ENCODE measurements at places on chromosomes 13 and 19.

- no peak for DNase-seq
Measured at GRCh38 chr19:45653634-45654033, 14.4 kb upstream of the GIPR start.

DNA sequence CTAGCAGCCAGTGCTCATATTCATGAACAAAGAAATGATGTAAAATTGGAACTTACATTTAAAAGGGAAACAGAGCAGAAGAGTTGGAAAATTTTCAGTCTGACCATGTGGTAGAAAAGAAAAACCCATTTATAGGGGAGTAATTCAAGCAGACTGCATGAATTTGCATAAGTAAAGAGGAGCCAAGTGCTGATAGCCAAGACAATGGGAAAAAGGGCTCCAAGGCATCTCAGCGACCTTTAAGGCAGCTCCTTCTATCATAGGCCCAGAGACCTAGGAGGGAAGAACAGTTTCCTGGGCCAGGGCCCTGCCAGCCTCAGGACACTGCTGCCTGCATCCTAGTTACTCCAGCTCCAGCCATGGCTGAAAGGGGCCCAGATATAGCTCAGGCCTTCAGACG lies 7.5 kb downstream of the DNAJC3 start:
- no peak for DNase-seq

DNA sequence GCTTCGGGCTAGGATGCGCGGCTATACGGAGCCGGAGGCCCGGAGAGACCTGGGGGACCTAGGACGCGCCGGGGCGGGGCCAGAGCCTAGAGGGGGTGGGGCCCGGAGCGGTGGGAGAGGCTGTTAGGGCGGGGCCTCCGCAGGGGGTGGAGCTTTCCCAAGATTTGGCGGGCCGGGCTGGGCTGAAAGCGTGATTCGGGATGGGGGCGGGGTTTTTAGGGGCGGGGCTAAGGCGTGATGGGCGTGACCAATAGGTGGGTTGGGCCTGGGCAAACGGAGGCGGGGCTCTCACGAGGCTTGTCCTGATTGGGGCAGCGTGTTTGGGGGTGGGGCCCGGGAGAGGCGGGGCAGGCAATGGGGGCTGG lies 439 bp downstream of the RAB11B start:
- peak; percentile 96 for DNase-seq

GRCh38 chr13:46756977-46757376 lies 40.0 kb downstream of the ESD start:
- DNase-seq, result no peak

DNA sequence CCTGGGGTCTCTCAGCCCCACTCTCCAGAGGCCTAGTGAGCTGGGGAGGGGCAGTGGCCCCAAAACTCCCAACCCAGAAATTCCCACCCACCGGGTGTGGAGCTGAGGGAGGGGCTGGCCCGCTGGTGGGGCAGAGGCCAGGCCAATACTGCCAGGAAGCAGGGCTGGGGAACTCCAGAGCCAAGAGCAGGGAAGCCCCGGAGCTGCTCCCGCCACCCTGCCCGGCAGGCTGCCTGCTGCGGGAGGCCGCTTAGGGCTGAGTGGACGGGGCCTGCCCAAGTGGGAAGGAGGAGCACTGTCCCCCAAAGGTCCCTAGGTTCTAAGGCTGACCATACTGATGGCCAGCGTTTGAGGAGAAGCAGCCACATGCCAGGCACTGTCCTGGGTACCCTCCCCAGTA lies 13.0 kb upstream of the RELB start:
- DNase-seq, result no peak

GRCh38 chr19:31346184-31347059 lies 2.8 kb downstream of the TSHZ3 start:
- DNase-seq, result no peak

- no peak for DNase-seq
Measured at GRCh38 chr19:5387472-5387871, 46.9 kb upstream of the PTPRS start.

- no peak for DNase-seq
Measured at GRCh38 chr13:22311734-22312404, 641.0 kb downstream of the FGF9 start.

DNA sequence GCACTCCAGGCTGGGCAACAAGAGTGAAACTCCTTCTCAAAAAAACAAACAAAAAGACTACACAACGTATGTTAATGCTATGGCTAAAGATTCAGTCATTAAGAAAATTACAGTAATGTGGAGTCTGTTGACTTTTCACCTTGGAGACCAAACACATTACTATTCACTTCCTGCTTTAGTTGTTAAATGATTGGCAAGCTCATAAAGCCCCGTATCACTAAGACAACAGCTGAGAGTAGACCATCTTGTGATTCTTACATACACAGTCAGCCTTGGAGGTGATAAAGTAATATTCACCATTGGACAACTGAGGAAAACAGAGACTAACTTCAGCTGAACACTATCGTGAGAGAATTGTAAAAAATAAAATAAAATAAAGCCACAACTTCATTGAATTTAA lies 86.5 kb downstream of the KCTD12 start:
- no peak for DNase-seq

DNA sequence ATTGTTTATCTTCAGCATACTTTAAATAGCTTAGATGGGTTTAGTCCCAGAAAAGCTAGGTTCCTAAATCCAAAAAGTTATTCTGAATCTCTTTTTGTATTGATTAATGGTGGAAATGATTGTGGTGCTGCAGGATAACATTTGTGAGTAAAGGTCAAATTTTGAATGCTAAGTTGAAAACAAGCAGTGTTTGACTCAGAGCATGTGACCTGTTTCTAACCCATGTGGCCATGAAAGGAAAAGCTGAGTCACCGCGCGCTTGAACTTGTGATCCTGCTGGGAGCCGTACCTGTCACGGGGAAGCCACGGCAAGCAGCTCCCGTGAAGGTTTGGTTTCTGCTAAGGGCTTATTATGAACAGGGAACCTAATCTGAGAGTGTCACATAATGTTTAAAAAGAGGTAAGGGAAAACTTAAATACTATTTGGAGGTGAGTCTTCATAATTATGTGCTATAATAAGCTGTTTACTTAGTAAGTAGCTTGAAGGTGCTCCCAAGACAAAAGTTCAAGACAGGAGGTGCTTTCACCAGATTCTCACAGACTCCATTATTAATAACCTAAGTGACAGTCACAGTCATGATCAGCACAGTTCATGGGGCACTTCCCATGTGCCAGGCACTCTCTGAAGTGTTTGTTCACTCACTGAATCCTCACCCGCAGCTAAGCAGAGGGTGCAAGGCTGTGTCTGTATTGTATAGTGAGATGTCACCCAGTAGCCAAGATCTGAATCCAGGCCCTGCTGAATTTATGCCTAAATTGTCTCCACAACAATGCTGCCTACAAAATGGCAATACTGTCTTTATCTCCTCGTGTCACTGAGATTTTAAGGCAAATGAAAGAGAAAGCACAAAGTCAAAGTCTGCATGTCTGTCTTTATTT lies 286.5 kb downstream of the MYO16 start:
- DNase-seq, result peak; percentile 96

DNA sequence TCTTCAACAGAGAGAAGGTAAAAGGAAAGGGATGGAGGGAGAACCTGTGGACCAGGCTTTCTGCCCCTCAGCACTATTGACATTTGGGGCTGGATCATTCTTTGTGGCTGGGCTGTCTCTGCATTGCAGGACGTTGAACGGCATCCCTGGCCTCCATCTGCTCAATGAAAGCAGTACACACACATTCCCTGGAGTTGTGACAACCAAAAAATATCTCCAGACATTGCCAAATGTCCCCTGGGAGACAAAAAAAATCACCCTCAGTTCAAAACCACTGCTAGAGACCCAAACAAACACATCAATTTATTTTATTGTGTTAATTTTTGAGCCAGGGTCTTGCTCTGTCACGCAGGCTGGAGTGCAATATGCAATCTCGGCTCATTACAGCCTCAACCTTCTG lies 43.3 kb downstream of the INSR start:
- DNase-seq, result no peak

DNA sequence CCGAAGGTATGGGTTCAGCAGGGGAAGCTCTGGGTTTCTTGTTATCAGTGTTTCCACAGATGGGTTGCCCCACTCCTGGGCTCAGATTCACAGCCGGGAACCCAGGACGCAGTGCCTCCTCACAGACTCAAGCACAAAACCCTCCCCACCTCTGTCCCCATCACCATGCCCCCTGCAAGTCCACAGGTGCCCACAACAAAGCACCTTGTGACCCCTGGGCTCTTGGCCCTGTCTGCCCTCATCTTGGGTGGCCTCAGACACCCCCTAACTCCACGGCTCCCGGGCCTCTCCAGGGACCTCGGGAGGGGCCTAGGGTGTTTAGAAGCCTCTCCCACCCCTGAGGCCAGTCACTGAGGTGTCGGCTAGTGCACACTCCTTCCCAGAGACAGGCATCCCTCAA lies 231.7 kb downstream of the TUBA3C start:
- DNase-seq, result no peak

DNA sequence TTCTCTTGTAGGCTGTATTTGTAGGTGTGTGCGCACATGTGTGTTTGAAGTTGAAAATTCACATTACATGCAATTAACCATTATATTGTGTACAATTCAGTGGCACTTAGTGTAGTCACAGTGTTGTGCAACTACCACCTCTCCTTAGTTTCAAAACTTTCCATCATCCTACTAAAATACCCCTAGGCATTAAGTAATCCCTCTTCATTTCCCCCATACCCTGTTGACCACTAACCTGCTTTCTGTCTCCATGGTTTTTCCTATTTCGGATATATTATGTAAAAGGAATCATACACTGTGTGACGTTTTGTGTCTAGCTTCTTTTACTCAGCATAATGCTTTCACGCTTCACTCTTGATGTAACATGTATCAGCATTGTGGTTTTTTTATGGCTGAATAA lies 16.1 kb downstream of the LSM14A start:
- no peak for DNase-seq

GRCh38 chr13:114296448-114296847 lies 15.0 kb downstream of the UPF3A start:
- no peak for DNase-seq

GRCh38 chr19:14432791-14433553 lies at the start of gene PKN1:
PKN1 (plus strand) TSS chr19:14433306; CDS start chr19:14433522, 216 bp downstream.
- peak; percentile 64 for DNase-seq

DNA sequence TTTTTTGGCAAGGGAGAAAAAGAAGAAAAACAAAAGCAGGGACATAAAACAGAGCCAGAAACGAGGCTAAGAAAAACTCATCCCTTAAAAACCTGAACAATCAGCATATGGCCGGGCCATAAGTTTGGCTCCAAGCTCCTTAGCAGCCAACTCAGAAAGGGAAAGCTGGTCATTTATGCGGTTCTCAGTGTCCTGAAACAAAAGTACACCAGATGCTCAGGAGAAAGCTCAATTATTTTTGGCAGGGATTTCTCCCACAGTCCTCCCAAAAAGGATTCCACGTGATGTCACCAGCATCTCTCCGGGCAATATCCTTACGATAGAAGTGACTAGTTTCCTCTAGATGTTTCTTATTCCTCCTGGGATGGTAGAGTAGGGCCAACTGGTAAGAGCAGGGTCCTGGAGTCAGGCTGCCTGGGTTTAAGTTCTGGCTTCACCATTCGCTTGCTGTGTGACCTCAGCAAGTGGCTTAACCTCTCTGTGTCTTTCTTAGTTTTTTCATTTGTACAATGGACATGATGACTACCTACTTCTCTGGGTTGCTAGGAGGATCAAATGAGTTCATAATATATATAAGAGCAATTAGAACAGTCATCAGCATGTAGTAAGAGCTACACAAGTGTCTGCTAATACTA lies 34.0 kb downstream of the PIN1 start:
- DNase-seq, result no peak

GRCh38 chr19:33100894-33101644 lies 20.1 kb downstream of the GPATCH1 start:
- DNase-seq, result no peak

GRCh38 chr19:57813919-57814504 lies 701 bp downstream of the ZNF552 start:
- DNase-seq, result no peak

DNA sequence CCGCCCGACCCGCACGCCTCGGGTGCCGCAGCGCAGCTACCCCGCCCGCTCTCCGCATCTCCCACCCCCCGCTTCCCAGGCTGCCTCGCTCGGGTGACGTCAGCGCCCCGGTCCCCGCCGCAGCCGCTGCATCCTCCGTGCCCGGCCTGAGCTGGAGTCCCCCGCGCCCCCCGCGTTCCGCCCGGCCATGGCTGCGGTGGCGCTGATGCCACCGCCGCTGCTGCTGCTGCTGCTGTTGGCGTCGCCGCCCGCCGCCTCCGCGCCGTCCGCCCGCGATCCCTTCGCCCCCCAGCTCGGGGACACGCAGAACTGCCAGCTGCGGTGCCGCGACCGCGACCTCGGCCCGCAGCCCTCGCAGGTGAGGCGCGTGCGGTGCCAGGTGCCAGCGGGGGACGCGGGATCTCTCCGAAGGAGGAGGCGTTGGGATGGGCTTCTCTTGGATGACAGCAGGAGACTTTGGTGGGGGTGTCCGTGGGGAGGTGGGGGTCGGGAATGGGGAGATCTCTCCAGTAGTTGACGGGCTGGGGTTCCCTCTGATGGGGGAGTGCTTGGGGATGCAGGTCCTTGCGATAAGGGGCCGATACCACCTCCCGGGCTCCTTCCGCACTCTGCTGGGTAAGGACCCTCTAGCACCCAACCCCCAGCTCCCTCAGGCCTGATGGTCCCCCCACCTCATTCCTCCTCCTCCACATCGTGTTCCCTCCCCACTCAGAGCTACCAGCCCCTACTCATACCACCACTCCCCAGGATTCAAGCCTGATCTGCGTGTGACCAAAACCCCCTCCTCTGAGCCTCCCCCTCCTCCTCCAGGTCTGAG lies at the start of gene TMEM59L:
Gene TMEM59L (plus strand): TSS at position 99 of the 817 bp plus-strand sequence. CDS start 89 bp downstream, at position 188.
- peak; percentile 45 for DNase-seq

DNA sequence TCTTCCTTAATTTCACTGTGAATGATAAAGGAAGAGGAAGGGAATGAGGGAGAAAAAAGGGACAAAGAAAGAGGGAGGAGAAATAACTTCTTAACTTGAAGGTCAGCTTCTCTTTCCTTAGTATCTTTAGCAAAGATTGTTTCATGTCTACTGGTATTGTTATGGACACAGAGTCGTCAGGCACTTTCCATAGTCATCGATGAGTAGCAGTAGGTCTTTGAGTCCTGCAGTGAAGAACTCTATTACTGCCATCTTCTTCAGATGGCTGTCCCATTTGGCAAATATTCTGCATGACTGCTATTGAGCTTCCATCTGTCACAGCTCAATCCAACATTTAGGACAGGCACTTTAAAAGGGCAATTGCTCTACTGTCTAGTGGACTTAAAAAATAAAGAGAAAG lies 2463.1 kb downstream of the PCDH9 start:
- DNase-seq, result no peak

DNA sequence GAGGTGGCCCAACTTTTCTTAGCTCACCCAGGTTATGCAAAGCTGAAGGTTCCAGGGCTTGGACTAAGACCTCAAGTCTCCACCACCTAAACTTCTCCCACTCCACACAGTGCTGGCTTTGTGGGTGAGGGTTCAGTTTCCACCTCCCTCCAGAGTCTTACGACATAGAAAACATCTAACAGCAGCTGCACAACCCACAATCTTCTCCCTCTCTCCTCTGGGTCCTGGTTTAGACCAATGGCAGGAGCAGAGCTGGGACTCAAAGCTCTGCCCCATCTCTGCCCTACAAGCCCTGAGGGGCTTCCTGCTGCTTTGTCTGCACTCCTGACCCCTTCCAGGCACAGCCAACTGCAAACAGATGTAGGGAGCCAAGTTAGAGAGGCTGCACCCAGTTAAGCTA lies 16.0 kb downstream of the IRGC start:
- DNase-seq, result no peak
